ENCODE measurements at places on chromosomes 5 and 9.

DNA sequence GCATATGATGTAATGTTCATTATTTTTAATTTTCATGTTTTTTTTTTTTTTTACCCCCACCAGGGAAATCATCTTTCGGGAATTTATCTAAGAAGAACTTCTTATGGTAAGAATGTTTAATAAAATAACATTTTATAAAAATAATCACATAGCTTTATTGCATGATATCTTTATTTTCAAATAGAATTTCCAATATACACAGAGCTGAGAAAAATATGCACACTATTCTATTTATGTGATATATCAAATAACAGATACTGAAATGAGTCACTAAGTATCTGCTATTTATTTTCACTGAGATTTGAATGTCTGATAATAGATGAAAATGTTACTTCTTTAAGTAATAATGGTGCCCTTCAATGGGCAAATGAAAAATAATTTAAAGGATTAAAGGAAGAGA is 1217.3 kb downstream of the MAT2B start:
- no peak for DNase-seq

DNA sequence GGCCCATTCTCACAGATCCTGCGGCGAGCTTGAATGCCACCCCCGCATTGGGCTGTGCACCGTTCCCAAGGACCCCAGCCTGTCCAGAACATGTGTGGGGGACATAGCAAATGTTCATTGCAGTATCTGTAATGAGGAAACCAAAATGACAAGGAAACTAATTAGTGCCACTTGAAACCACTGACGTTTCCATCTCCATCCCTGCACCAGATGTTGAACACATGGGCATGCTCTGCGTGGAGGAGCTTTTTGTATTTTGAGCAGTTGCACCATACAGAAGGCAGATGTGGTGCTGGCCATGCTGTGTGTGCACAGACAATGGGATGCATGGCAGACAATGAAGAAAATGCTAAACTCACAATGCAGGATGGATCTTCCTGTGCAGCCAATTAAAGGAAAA is 437.7 kb downstream of the SEMA5A start:
- no peak for DNase-seq

- DNase-seq, result no peak
These were observed 551.3 kb downstream of the PDE4D start for GRCh38 chr5:59342181-59342580.

- no peak for DNase-seq
These were observed 117.6 kb downstream of the EFNA5 start for GRCh38 chr5:107553117-107553555.

- no peak for DNase-seq
These were observed 113.4 kb upstream of the HMHB1 start for GRCh38 chr5:143698574-143698973.

- DNase-seq, result no peak
These were observed 1.3 kb downstream of the PHYHD1 start for GRCh38 chr9:128921881-128922763.

DNA sequence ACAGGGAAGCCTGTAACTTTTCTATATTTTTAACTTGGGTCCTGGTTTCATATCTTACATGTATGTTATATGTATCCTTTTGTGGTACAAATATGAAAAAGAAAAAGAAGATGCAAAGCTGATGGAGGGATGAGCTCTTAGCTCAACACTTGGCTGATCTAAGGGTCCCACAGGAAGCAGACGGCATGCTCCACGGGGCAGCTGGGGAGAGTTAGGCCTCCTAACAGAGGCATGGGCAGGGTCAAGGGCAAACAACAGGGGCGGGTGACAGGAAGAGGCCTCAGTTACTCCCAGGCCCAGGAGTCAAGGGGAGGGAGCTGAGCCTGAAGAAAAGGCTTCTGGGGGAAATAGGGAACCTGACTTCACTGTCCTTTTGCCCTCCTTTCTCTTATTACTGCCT is 287.2 kb downstream of the ZSWIM6 start:
- DNase-seq, result no peak

DNA sequence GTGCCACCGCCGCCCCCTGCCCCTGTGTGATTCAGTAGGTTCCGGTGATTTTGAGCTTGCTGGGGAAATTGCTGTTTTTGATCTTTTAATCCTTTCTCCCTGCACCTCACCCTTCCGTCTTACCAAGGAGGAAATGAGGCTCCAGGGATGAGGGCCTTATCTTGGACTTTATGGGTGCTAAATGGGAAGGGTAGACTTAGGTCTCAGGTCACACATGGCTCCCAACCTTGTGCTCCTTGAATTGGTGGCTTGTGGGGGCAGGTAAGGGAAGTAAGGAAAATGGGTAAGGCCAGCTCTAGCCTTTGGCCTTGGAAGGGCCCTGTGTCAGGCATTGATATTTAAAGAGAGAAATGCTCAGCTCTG is 1.9 kb downstream of the ERGIC1 start:
- DNase-seq, result no peak

GRCh38 chr5:1130218-1130946 is 18.5 kb upstream of the SLC12A7 start:
- no peak for DNase-seq

DNA sequence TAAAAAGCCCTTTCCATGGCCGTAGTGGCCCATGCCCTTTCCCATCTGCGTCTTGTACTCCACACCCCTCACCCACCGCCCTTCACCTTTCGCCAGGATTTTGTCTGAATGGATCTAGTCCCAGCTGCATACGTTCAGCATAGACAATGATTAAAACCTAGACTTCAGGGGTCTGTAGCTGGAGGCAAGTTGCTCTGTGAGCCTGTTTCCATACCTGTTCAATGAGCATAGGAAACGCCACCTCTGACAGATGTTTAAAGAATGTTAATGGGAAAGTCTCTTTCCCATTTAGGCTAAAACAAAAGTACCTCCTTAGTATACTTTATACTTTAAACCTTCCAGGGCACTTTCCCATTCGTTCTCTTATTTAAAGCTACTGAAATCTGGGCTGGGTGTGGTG is 105.7 kb downstream of the SPRY4 start:
- no peak for DNase-seq

DNA sequence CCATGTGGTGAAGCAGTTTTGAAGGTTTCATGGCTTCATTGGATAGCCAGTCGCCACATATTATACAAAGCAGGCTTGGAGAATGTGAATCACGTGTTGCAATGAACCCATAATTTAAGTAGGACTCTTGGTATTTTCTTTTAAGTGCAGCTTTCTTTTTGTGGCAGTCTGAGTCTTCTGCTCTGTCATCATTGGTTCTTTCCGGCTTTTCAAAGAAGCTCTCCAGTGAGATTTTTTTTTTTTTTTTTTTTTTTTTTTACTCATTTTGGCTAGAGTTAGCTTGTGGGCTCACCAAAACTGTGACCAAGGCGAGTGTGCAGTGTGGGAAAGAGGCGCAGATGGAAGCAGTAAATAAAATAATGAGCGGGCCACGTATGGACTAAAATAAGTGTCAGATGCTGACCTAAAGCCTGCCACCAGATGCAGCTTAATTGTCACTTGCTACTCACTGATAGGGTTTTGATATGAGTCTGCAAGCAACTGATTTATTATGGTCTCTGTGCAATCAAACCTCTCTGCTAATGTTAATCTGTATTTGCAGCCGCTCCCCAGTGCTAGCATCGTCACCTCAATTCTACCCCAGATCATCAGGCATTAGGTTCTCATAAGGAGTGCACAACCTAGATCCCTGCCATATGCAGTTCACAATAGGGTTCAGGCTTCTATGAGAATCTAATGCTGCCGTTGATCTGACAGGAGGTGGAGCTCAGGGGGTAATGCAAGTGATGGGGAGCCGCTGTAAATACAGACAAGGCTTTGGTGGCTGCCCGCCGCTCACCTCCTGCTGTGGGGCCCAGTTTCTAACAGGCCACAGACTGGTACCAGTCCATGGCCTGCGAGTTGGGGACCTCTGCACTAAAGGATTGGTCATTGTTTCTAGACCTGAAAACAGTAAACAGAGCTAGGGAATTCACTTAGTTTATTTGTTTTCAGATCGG is 45.5 kb upstream of the LARP1 start:
- no peak for DNase-seq

GRCh38 chr5:151063142-151063989 is 17.5 kb downstream of the TNIP1 start:
- no peak for DNase-seq

- no peak for DNase-seq
These were observed 2.2 kb downstream of the GBGT1 start for GRCh38 chr9:133161547-133161950.

- no peak for DNase-seq
These were observed 3.9 kb upstream of the PURA start for GRCh38 chr5:140109759-140110645.

DNA sequence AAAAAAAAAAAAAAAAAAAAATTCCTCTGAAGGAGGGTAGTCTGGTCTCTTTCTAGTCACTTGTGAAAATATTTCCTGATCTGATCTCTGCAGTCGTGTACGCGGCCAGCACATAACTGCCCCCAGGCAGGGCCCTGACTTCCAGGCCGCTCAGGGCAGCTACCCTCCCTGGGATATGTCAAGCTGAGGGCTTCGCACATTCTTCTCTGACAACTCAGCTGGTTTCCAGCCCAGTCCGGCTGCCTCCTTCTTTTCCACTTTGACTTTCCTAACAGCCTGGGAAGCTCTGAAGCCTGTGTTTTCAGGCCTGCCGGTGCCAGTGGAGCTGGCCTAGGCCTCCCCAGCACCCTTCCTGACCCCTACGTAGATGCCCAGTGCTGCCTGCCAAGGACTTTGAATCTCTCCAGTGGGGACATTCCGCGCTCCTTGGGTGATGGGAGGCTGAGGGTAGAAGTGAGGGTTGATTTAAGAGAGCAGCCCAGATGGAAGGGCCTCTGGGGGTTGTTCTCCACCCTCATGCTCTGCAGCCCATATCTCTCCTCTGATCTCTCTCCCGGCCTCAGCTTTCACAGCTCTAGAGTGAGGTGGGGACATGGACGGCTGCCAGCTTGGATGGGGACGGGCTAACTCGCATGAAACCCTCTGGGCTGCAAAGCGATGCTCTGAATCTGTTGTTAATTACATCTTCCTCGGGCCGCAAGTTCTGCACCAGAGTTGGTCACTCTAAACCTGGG is 20.7 kb downstream of the COL5A1 start:
- DNase-seq, result no peak

- DNase-seq, result peak; percentile 93
These were observed at the start of gene UBQLN1 for GRCh38 chr9:83707768-83708514. UBQLN1 (minus strand) TSS chr9:83707958; CDS start chr9:83707679, 279 bp downstream.

- no peak for DNase-seq
These were observed 492.2 kb downstream of the ENC1 start for GRCh38 chr5:74148321-74148720.

GRCh38 chr9:113563826-113564497 is 100.4 kb downstream of the RGS3 start:
- DNase-seq, result no peak

DNA sequence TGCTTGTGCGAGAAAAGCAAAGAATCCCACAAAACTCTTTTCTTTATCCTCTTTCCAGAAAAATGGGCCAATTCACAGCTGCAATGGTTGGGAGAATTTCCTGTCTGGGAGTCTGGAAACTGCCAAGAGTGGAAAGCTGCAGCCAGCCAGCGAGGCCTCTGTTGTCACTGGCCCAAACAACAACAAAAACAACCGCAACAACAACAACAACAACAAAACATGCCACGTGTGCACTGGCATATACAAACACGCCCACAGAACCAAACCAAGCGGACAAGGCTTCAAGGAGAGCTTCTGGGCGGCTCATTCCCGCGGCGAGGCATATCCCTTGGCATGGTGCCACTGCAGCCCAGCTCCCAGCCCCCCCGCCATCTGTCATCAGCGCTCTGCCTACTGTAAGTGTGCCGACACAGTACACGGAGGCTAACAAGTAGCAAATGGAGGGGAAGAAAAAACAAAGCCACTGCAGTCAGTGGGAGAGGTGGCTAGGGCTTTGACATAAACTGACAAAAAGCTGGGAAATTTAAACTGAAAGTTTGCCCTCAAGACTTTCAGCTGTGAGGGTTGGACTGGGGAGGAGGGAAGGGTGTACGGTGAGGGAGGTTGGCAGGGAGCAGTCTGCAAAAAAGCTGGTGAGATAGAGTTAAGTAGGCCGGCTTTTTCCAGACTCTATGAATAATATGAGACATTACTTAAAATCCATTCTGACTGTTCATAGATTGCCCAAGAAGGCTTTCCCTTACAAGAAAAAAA is 165.0 kb upstream of the ZNF462 start:
- DNase-seq, result peak; percentile 72

GRCh38 chr5:87499478-87500410 is 87.0 kb upstream of the CCNH start:
- DNase-seq, result no peak

- no peak for DNase-seq
These were observed 61.7 kb downstream of the TRIO start for GRCh38 chr5:14204785-14205321.

GRCh38 chr5:91312698-91313097 is 70.4 kb downstream of the ARRDC3 start:
- DNase-seq, result no peak

DNA sequence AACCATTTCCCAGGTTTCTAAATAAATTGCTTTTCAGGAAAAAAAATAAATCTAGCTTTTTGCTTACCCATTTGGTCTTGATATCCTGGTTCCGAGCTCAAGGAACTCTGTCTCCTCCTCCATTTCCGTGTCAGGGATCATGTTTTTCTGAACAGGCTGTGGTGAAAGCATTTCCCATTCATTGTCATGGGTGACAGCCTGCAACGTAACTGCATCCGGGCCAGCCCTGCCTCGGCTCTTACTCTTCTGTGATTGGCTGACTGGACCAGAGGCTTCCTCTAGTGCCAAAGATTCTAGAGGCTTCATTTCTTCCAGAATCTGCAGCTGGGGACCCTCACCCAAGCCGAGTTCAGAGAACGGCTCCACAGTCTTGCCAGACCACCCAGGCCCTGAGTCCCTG is 61.0 kb upstream of the PCA3 start:
- no peak for DNase-seq

- no peak for DNase-seq
These were observed 337.7 kb downstream of the FBXL7 start for GRCh38 chr5:15837551-15838289.

GRCh38 chr9:98960409-98960808 is 16.7 kb downstream of the COL15A1 start:
- DNase-seq, result no peak

GRCh38 chr9:108478431-108479332 is 377.1 kb downstream of the ACTL7B start:
- DNase-seq, result no peak

DNA sequence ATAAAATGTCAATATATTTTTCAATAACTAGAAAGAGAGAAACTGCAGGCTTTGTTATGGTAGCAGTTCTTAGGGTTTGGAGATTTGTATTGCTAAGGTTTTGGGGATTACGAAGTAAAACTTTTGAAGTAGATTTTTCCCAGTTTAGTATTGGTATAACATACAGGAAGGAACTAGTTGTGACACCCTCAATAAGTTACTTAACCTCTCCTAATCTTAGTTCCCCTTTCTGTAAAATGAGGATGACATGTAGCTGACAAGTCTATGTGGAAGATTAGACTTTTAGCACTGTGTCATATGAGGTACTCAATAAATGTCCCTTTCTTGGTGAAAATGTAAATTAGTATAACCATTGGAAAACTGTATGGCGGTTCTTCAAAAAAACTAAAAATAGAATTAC is 73.4 kb upstream of the ATG10 start:
- DNase-seq, result no peak

GRCh38 chr5:1555808-1556731 is 32.3 kb upstream of the LPCAT1 start:
- no peak for DNase-seq

- no peak for DNase-seq
These were observed 11.7 kb downstream of the OGN start for GRCh38 chr9:92392690-92393089.

GRCh38 chr9:22116758-22117157 is 107.7 kb upstream of the CDKN2B start:
- no peak for DNase-seq

GRCh38 chr9:21904371-21904770 is 89.8 kb downstream of the CDKN2A start:
- no peak for DNase-seq

- no peak for DNase-seq
These were observed 141.2 kb upstream of the TBC1D2 start for GRCh38 chr9:98396656-98397055.
